ENCODE measurements at places on chromosomes 13 and 19.

DNA sequence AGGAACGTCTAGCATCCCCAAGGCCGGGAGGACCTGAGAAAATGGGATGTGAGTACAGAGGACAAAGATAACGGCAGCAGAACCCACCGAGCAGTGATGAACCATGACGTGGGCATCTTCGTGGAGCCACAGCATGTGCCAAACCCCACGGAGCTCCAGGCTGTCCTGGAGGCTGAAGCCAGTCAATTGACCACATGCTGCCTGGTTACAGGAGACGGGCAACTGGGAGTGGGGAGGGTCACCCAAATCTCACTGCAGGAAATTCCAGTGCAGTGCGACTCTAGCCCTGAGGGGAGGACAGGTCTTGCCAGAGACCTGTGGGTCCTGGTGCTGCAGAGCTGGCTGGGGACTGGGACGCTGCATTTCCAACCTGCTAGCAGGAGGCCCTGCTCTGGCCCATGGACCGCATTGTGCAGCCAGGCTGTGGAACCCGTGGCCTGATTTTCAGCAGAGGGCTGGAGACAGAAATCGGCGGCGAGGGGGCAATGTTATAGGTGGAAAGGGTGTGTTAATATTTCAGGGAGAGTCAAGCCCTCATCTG lies 3.2 kb upstream of the GRTP1 start:
- no peak for DNase-seq

- no peak for DNase-seq
Measured at GRCh38 chr19:14440049-14440448, 6.9 kb downstream of the PKN1 start.

DNA sequence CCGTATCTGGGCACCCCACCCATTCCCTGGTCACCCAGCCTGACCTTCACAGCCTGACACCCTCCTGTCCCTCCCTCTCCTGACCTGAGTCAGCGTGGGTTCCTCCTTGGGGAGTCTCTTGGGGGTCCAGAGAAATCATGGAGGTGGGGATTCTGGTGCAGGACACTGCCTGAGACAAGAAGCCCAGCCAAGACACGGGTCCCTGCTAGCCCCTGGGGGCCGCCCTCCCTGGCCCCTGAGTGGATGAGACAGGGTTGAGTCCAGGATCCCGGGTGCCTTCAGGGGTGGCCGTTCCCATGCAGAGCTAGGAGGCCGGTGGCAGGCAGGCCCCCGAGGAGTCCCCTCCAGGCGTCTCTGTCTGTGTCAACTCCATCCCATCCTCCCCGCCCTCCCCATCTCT lies 1.6 kb downstream of the MAP2K7 start:
- DNase-seq, result no peak

DNA sequence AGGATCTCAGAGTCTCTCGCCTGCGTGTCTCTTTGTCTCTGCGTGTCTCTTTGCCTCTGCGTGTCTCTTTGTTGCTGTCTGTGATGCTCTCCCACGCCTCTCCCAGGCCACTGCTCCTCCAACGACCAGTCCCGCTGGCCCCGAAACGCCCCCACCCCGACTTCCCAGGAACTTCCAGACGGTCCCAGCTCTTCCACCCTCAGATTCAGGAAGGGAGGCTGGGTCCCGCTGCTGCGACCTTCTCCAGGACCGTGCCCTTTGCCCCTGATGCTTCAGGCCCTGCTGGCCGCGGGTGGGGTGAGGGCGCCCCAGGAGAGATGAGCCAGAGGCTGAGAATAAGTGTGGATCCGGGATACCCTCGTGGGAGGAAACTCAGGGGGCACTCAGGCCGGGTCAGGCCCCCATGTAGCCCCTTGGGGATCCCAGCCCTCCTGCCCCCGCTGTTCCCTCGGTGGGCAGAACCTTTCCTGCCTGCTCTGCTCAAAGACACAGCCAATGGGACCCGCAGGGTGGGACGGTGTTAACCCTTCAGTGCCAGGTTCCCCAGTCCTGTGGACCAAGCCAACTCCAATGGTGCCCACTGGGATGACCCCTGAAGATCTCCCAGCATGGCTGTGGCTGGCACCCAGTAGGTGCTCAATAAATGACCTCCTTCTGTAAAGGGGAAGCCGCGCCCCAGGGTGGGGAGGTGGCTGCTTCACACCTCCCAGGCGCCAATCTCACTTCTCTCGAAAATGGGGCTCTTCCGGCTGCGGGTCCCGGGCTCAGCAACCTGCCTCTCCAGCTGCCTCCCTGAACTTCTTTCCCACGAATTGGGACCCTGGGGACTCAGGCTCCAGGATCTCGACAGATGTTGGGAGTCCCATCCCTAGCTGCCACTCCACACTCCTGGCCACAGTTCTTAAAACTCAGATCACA lies 1.5 kb upstream of the S1PR5 start:
- no peak for DNase-seq

- peak; percentile 99 for DNase-seq
Measured at GRCh38 chr19:10106100-10106936, at the start of gene PPAN. Gene PPAN, plus strand, starts transcription at chr19:10106362. Its CDS starts 33 bp downstream, at chr19:10106395.

- no peak for DNase-seq
Measured at GRCh38 chr13:111900390-111901131, 166.4 kb upstream of the SOX1 start.

GRCh38 chr13:62512194-62513141 lies 1096.8 kb upstream of the PCDH20 start:
- DNase-seq, result peak; percentile 74

- no peak for DNase-seq
Measured at GRCh38 chr13:107299717-107300116, 731.8 kb upstream of the ARGLU1 start.

- peak; percentile 2 for DNase-seq
Measured at GRCh38 chr13:32911506-32911905, 104.7 kb upstream of the KL start.

DNA sequence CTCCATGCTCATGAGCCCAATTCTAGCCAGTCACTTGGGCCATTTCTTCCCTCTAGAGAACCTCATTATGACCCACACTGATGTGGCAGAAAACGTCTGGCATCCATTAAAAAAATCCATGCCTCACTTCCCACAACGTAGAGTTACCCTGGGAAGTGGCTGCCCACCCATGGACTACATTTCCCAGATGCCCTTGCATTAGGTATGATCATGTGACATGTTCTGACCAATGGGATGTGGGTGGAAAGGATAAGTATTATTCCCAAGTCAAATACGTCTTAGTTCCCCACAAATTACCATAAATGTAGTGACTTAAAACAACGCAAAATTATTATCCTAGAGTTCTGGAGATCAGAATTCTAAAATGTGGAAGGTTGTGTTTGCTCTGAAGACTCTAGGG lies 47.9 kb upstream of the ZNRF4 start:
- no peak for DNase-seq

- DNase-seq, result no peak
Measured at GRCh38 chr19:2579678-2580280, 103.9 kb downstream of the GADD45B start.

GRCh38 chr13:42486711-42487198 lies 87.2 kb upstream of the TNFSF11 start:
- DNase-seq, result no peak

DNA sequence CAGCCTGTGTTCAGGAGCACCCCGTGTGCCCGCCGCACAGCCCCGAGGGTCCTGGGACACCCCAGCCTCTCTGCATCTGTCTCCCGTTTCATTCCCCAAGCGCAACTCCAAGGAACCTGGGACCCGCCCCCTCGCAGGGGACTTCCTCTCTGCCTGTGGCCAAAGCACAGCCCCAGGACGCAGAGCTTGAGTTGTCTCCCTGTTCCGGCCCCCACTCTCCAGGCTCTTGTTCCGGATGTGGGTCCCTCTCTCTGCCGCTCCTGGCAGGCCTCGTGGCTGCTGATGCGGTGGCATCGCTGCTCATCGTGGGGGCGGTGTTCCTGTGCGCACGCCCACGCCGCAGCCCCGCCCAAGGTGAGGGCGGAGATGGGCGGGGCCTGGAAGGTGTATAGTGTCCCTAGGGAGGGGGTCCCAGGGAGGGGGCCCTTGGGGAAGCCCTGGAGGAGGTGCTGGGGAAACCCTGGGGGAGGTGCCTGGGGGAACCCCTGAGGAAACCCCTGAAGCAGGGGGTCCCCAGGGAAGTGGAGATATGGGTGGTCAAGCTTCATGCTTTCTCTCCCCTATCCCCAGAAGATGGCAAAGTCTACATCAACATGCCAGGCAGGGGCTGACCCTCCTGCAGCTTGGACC lies 1.3 kb downstream of the HCST start:
- peak; percentile 8 for DNase-seq

DNA sequence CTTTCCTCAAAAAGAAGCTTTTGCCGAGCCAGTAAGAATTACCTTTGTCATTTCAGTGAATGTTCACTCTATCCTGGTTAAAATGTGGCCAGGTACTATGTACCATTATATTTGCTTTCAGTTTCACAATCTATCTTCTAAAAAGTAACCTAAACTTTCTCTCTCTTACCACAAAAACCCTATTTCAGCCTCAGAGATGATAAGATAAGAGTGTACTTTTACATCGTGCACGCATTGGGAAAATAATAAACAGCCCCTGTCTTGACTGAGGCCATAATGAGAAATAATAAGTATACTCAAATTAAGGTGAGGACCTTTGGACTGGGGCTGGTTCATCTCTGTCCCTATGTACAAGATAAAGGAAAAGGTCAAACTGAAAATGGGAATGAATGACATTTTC lies 77.7 kb downstream of the ZNF726 start:
- DNase-seq, result no peak

- DNase-seq, result no peak
Measured at GRCh38 chr13:93290503-93290902, 63.9 kb downstream of the GPC6 start.

GRCh38 chr13:51435002-51435578 lies 17.7 kb downstream of the INTS6 start:
- DNase-seq, result peak; percentile 47

DNA sequence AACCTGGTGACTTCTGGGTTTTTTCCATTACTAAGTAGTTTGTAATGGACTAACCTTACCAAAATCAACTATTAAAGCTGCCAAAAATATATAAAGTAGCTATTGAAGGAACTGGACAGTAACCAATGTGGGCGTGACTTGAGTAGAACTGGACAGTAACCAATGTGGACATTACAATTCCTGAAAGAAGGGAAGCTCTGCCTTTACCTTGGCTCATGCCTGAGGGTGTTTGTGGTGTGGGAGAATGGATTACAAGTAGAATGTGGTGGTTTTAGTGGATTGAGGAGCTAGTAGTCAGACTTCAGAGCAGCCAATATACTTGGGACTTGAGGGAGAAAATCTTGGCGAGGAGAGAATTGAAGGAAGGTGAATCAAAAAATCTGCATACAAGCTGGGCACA lies 17.5 kb downstream of the LRRC63 start:
- DNase-seq, result no peak

DNA sequence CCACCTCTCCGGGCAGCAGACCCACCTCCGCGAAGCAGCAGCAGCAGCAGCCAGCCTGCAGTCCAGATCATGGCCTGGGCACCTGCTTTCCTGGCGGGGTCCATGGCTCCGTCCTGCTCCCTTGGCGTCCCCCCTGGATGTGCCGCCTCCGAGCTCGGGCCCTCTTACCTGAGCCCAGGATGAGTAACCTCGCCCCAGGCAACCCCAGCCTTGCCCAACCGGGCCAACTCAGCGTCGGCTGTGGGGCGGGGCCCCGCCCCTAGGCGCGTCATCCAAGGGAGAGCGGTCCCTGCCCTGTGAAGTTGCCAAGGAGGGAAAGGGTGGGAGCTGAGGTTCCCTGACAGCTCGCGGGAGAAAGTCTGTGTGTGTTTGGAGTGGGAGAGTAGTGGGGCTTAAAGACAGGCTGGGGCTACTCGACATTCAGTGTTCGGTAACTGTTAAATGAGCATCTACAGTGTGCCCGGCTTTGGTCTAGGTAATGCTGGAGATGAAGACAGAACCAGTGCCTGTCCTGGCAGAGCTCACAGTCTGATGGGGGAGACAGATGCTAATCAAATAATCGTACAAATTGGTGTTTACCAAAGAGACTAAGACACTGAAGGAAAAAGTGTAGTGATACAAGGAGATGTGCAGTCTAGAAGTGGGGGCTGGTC lies at the start of gene LYPD3:
TSS of gene LYPD3 (minus strand) at position 141 of the 653 bp plus-strand sequence. CDS start at position 104, 37 bp downstream.
- DNase-seq, result no peak

- DNase-seq, result no peak
Measured at GRCh38 chr13:46684287-46685001, 112.5 kb downstream of the ESD start.

DNA sequence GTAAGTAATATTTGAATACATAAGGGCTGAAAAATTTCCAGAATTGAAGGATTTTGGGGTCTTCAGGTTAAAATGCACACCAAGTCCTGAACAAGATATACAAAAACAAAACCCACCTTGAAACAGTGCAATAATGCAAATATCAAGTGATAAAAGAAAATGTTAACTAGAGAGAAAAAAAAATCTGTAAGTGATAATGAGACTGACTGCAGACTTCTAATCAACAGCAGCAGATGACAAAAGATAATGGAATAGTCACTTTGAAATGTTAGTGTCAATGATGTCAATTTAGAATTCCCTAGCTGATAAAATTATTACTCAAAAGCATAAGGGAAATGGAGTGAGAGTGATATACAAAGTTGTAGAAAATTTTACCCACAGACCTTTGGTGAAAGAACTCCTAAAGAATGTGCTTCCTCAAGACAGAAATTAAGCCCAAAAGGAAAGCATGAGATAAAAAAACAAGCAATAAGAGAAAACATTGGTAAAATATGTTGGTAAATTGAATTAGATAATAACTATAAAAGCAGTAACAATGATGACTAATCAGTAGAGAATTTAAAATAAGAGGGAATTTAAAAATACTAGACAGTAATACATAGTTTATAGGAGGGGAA lies 12.4 kb upstream of the DGKH start:
- no peak for DNase-seq

GRCh38 chr13:48004201-48004600 lies 3.1 kb upstream of the SUCLA2 start:
- DNase-seq, result no peak

DNA sequence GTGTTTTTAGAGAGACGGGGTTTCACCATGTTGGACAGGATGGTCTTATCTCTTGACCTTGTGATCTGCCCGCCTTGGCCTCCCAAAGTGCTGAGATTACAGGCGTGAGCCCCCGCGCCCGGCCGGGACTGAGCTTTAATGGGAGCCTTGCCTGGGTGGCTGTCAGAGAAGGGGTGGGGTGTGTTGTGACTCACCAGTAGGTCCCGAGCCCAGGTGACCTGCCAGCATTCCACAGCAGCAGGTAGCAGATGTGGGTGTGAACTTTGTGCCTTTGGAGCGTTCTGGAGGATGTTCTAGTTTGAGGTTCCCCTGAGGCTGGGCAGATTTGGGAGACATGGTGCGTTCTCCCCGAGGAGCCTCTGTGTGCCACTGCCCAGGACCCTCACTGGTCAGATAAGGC lies 7.1 kb upstream of the EPN1 start:
- DNase-seq, result no peak

DNA sequence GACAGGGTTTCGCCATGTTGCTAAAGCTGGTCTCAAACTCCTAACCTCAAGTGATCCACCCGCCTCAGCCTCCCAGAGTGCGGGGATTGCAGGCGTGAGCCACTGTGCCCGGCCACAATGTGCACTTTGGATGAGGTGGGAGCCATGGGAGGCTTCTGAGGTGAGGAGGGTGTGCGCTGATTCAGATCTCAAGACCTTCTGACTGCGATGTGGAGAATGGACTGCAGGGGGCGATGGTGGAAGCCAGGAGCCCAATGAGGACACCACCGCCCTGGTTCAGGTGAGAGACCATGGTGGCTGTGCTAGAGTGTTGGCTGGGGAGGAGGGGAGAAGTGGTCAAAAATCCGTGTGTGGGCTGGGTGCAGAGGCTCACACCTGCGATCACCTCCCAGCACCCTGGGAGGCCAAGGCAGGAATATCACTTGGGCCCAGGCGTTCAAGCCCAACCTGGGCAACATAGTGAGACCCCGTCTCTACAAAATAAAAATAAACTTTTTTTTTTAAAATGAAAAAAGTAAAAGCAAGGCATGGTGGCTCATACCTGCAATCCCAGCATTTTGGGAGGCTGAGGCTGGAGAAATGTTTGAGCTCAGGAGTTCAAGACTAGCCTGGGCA lies 5.6 kb downstream of the INAFM1 start:
- no peak for DNase-seq
